Skin of body (tissue), 3 donors: ENCODE measurements at places on chromosomes 13 and 19. TPM values are rescaled to one million over a fixed set of nuclear protein-coding genes. Genes with fewer than 3 reads are reported as not detected.

CIRBP gene
- total RNA-seq = 267 TPM

RAD23A gene
- 42.5 TPM for total RNA-seq

MLLT1 gene
- total RNA-seq = 5.6 TPM

MISP gene
- 1.2 TPM for total RNA-seq

GNA15 gene
- 13.2 TPM for total RNA-seq

BEST2 gene
- total RNA-seq = 0.99 TPM

ZC3H4 gene
- 8.0 TPM for total RNA-seq
